Stimulated activated CD4-positive, alpha-beta T cell treated with anti-CD3 and anti-CD28 coated beads, Interleukin-1b, Interleukin-23, amount 100 ng/mL, for 4 hours (primary cell): ENCODE measurements at places on chromosomes 16 and 17.

DNA sequence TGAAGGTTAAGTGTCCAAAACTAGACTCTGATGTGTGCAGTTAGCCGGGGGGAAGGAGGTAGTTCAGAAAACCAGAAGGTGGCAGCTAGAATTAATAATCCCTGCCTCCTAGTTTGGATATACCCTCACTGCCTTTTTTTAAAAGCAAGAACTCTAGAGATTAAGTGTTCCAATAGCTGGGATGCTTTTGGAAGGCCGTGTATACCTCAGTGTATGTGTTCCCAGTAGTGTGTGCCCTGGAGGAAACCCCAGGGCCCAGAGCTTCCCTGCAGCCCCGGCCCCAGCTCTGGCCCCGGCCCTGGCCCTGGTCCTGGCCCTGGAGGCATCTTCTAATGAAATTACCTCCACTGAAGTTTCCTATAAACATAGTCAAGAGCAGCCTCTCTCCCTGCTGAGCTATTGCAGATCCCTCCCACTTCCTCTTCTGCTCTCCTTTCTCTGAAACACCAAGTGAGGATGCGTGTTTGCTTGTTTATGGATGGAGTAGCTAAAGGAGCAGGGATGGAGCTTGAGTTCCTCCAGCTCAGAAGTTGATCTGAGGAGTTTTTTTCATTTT is 130.7 kb downstream of the PRKCA start:
- DNase-seq, result no peak

DNA sequence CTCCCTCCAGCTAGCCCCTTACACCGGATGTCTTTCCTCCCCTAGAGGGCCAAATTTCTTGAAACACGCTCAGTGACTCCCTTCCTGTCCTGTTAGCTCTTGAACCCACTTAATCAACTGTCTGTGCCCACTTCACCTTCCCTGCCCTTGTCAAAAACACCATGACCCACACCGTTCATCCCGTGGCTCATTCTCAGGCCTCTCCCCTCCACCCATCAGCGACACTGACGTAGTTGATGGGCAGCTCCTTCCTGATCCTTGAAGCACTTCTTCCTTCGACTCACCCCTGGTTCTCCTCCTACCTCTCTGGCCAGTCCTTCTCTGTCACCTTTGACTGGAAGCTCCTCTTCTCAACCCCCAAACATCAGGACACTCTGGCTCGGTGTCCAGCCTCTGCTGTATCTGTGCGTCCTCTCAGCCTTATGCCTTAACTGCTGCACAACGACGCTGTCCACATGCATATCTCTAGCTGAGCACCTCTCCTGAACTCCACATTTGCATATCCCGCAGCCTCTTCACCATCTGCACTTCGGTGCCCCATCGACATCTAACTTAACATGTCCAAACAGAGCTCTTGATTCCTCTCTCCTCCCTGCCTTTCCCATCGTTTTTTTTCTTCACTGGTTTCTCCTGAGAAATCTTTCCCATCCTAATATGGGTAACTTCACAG is 39.3 kb upstream of the CCDC182 start:
- DNase-seq, result no peak

- DNase-seq, result no peak
Observed at GRCh38 chr16:58685084-58685449, 497 bp upstream of the SLC38A7 start.

- no peak for DNase-seq
Observed at GRCh38 chr17:30559656-30560055, 82.4 kb downstream of the GOSR1 start.

DNA sequence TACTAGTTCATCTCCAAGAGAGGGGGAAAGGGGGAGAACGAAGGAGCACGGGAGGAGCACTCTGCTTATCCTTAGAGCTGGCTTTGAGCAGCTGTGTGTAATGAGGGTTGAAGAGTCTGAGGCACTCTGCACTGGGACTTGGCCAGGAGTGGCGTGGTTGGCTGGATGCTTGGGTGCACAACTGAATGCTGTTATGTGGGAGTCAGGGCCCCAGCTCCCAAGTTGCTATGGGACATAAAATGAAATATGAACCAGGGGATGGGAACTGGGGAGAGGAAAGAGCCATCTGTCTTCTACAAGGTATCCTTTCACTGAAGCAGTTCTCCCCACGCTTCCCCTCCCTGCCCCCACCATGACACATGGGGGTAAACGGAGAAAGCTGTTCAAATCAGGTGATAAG is 105.9 kb upstream of the ANKFN1 start:
- no peak for DNase-seq

GRCh38 chr17:40074871-40075200 is 12.1 kb downstream of the THRA start:
- DNase-seq, result no peak

- DNase-seq, result no peak
Observed at GRCh38 chr16:29974291-29975133, 844 bp downstream of the TAOK2 start.

GRCh38 chr16:79996321-79996720 is 395.8 kb upstream of the MAF start:
- no peak for DNase-seq
